ENCODE measurements at places on chromosomes 16 and 17.

- no peak for DNase-seq
Observed at GRCh38 chr17:45346216-45347015, 29.6 kb upstream of the MAP3K14 start.

DNA sequence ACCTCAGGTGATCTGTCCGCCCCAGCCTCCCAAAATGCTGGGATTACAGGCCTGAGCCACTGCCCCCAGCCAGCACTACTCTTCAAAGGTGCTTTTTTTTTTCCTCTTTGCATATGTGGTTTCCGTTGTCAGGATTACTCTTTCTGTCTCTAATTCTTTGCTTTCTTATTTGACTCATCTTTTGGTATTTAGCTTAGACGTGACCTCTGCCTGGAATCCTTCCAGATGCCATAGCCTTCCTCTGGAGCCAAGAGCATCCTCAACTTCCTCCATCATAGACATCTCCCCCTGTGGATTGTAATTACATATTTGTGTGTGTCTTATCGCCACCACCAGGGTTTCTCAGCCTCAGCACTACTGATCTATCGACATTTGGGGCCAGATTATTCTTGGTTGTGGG is 84.4 kb upstream of the XYLT1 start:
- DNase-seq: no peak

- no peak for DNase-seq
Observed at GRCh38 chr17:35934760-35935159, 4.2 kb upstream of the RDM1 start.

DNA sequence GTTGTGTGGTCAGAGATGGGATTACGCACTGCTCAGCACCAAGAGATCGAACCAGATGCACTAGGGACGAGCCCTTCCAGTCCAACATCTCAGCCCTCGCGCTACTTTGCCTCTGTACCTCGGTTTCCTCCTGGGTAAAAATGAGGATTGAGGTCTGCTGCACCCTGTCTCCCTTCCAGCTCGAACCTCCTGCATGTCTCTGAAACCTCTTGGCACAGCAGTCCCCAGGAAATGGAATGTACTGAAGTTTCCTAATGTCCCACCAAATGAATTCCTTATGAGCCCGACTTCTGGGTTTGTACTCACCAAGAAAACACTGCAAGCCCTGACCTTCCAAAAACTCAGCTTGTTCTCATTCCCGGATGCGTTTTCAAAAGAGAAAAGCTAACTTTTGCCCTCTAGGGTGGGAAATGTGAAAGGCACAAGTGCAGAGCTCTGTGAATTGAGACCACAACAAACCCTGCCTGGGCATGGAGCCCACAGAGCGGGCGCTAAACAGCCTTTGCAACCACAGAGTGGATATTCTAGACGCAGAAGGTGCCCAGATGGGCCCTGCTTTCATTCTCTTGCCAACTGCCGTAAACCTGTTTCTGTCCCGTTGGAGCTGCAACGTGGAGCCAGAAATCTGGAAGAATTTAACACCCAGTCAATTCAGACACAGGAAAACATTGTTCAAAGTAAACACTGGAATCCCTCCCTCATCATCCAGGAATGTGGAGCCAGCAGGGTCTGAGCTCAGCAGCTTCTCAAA is 10.3 kb downstream of the CDRT4 start:
- DNase-seq: peak; percentile 60

- no peak for DNase-seq
Observed at GRCh38 chr16:59295474-59295873, 561.4 kb upstream of the GOT2 start.

DNA sequence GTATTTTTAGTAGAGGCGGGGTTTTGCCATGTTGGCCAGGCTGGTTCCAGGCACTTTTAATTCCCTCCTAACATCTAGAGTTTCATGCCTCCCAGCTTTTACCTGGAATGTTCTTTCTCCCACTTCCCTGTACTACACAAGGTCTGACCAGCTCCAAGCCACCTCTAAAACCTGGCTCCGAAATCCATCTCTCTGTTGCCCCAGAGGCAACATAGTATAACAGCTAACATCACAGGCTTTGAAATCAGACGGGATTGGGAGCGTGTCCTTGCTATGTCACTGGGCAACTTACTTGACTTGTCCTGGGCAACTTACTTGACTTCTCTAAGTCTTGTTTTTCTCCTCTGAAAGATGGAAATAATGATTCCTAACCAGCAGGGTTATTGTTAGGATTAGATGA is 15.1 kb downstream of the UNC45B start:
- DNase-seq: no peak

DNA sequence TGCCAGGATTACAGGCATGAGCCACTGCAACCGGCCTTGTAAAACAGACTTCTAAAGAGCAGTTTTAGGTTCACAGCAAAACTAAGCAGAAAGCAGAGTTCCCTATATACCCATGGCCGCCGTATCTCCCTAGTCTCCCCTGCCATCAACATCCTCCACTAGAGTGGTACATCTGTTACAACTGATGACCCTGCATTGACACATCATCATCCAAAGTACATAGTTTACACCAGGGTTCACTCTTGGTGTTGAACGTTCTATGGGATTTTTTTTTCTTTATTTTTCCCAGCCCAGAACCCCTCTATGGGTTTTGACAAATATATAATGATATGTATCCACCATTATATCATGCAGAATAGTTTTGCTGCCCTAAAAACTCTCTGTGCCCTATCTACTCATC is 155.2 kb downstream of the RAB11FIP4 start:
- no peak for DNase-seq

DNA sequence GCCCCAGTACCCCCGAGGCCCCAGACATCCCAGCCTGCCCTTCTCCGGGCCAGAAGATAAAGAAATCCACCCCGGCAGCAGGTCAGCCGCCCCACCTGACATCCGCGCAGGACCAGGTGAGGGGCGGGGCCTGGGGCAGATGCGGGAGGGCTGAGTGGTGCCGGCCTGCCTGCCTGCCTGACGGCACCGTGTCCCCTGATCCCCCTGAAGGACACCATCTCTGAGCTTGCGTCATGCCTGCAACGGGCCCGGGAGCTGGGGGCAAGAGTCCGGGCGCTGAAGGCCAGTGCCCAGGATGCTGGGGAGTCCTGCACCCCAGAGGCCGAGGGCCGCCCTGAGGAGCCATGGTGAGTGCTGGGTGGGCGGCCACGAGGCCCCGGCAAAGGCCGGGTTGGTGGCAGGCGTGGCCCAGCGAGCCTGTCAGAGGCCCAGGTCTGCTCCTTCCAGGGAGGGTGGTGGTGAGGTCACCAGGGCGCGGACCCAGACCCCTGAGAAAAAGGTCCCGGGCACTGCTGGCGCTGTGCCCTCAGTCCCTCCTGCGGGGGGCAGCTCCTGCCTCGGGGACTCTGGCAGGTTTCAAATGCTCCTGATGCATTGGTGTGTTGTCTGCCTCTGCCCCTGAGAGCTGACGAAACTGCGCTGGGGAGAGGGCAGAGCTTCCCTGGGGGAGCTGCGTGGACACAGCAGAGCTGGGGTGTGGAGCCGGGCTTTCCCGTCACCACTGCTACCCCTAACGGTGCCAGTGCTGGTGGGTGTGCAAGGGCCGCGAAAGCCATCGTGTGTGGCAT is 1.2 kb downstream of the CDT1 start:
- DNase-seq: no peak

DNA sequence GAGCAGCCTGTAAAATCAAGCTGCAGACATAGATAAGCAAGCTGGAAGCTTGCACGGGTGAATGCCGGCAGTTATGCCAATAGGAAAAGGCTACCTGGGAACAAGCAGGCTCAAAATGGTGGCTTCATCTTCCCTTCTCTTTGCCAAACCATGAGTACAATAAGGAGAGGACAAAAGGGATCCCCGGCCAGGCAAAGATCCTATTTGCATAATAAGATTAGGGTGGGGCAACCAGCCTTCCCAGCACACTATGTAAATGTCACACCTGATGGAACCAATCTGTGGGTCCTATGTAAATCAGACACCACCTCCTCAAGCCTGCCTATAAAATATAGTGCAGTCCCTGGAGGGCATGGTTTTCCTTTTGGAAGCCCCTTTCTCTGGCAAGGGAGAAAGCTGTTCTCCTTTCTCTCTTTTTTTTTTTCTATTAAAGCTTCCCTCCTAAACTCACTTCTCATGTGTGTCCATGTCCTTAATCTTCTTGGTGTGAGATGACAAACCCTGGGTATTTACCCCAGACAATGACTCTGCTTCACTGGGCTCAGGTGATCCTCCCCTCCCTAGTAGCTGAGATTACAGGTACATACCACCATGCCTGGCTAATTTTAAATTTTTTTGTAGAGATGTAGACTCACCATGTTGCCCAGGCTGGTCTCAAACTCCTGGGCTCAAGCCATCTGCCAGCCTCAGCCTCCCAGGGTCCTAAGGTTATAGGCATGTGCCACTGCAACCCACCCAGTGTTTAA is 44.2 kb downstream of the PSMD12 start:
- no peak for DNase-seq

GRCh38 chr16:88459366-88460073 is 6.4 kb downstream of the ZFPM1 start:
- no peak for DNase-seq

- no peak for DNase-seq
Observed at GRCh38 chr17:71760062-71760720, 360.6 kb upstream of the SOX9 start.

GRCh38 chr16:88455610-88456355 is 2.7 kb downstream of the ZFPM1 start:
- no peak for DNase-seq

- no peak for DNase-seq
Observed at GRCh38 chr17:38425031-38425430, 3.2 kb upstream of the ARHGAP23 start.

DNA sequence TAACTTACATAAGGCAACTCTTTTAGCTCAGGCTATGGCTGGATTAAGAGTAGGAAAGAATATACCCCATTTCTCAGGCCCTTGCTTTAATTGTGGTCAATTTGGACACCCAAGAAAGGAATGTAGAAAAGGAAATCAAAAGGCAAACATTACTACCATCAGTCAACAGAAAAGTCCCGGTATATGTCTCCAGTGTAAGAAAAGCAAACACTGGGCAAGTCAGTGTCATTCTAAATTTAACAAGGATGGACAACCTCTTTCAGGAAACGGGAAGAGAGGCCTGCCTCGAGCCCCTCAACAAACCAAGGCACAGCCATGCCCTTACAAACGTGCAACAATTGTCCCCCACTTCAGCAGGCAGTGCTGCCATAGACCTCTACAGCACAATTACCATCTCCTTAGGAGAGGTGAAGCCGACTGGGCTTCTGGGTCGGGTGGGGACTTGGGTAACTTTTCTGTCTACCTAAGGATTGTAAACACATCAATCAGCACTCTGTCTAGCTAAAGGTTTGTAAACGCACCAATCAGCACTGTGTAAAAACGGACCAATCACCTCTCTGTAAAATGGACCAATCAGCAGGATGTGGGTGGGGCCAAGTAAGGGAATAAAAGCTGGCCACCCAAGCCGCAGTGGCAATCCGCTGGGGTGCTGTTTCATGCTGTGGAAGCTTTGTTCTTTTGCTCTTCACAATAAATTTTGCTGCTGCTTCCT is 12.4 kb downstream of the MRPL58 start:
- no peak for DNase-seq

- no peak for DNase-seq
Observed at GRCh38 chr17:7858522-7858810, 663 bp downstream of the CYB5D1 start.

DNA sequence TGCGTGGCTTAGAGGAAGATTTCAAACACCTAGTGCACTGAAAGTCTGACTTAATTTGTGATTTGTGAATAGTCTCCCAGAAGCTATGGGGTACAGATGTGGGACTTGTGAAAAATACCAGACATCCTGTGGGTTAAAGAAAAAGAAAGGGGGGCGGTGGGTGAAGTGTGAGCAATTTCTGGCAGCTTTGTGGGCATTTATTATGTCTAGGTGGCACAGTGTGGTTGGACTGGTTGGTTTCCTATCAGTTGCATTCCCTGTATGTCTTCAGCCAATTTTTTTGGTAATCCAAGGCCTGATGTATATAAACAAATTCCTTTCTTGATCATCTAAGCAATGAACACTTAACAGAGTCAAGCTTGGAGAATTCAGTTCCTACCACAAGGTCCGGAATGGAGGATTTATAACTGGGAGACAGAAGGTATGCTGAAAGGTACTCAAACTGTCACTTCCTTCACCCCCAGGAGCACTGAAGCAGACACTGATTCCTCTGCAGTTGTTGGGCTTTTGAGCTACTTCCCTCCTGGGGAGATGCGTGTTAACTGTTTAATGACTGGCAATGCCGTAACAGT is 211.6 kb downstream of the WWOX start:
- DNase-seq: no peak

GRCh38 chr16:23107117-23107516 is 42.1 kb downstream of the USP31 start:
- DNase-seq: no peak

DNA sequence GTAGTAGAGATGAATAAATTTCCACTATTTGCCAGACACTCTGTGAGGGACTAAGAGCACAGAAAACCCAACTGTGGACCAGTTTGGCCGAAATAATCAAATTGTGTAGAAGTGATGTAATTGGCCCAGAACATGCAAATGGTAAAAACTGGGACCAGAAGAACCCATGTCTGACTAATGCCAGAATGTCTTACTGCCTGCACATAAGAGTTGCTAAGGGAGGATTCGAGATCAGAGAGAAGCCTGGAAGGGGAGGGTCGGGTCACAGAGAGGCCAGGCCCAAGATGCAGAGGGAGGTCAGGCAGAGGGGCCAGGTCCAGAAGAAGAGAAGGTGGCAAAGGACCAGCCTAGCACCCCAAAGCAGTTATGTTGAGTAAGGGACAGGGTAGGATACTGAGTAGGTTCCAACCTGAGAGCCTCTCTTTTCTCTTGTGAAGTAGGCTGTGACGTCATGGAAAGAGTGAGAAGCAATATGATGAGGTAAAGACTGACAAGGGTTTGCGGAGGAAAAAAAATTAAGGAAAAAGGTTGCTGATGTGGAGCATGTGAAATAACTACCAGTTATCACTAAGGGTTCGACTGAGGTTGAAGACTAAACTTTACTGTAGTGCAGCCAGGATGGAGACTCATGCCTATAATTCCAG is 53.2 kb downstream of the SKAP1 start:
- DNase-seq: no peak

DNA sequence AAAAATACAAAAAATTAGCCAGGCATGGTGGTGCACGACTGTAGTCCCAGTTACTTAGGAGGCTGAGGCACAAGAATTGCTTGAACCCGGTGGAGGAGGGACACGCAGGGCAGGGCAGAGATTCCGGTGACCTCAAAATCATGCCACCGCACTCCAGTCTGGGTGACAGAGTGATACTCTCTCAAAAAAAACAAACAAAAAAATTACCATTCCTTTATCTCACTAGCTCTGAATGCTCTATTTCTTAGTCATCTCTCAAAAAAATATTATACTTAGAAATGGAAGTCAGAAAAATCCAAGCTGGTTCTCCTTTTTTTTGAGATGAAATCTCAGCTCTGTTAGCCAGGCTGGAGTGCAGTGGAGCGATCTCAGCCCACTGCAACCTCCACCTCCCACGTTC is 40.8 kb downstream of the SPOP start:
- DNase-seq: no peak
